Activated CD4-positive, alpha-beta memory T cell treated with anti-CD3 and anti-CD28 coated beads for 36 hours (primary cell): ENCODE measurements at places on chromosomes 3 and 15.
A peak's percentile ranks its signal among the peaks of the same experiment; 100 is the strongest.

GRCh38 chr3:169623971-169624370, 39.5 kb downstream of the MECOM start:
- no peak for DNase-seq

DNA sequence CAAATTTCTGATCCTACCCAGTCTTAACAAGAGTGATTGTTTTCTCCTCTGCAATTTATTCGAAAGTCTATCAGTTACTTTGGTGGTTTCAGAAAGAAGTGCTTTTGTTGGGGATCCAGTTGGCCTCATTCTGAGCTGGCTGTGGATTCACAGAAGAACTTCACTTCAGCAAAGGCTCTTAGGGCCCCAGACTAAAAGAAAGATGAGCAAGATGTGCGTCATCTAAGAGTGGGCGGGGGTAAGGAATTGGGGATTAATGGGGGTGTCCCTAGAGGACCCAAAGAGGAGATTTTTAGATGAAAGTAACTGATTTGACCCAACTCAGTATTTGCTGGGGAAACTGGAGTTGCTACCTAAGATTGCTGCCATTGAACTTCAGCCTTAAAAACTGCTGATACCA, 63.9 kb upstream of the TSEN2 start:
- peak; percentile 63 for DNase-seq

- DNase-seq: no peak
Observed at GRCh38 chr3:150583028-150583427, 20.1 kb upstream of the SELENOT start.

DNA sequence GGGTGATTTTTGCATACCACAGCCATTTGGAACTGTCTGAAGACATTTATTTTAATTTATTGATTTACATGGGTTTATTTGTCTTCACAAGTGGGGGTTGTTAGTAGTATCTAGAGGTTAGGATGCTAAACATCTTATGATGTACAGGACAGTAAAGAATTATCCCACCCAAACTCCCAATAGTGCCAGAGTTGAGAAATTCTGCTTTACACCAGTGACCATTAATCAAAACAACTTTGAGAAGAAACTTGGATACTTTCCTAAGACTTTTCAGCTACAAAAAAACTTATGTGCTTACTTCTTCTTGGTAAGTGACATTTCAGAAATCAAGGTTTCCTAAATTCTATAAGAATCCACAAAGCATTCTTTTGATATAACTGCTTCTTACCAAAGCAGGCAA, 156.7 kb downstream of the SUCLG2 start:
- no peak for DNase-seq

DNA sequence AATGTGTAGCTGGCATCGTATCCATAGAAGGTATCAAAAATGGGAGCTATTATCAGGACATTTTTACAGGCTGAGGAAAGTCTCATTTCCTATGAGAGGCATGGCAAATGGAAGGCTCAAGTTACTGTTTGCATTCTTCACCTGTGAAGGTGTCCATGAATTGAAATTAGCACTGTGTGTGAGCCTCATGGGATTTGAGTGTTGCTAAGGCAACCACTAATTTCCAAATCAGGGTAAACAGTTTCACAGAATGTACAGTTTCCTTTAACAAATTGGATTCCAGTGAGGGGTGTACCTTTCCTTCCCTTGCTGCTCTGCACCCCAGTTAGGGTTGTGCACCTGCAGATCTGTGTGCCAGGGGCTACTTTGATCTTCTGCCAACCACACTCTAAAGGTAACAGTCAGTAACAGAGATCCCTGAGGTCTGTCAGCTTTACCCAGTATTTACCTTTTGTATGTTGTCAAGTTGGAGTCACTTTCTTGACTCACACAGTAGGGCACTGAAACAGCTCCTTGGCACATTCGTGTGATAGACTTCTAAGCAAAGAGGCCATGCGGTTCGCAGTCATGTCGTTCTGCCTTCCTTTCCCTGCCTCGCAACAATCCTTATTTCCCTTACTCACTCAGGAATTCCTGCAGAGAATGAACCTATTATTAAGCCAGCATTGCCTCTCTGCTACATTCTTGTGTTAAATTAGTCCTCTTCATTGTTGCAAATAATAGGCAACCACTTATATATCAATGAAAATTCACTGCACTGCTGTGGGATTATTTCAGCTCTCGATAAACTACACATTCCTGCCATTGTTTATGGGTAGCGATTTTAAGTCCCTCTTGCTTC, 129.8 kb upstream of the GBE1 start:
- DNase-seq: no peak

DNA sequence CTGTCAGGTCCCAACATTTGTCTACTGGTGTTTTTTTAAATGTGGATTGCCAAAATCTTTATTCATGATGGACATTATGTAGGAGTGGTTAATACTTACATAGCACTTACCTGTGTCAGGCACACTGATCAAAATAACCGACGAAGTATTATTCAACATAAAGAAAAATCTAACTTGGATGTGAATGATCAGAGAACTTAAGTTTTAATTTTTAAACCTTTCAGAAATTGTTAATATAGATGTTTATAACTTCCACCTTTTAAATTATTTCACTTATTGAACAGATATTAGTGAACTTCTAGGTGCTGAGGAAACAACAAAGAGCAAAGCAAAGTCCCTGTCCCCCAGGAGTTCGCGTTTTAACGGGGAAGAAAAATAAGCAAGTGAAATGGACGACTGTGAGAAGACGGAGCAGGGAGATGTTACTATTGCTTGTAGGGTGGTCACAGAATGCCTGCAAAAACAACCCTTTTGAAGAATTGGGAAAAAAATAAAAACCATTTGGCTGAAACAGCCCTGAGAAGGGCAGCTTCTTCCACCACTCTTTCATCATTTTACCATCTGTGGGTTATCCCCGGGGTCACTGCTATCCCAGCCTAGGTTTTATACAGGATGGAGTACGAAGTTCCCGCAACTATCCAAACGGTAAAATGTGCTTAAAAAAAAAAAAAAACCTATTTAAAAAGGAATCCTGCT, 915 bp upstream of the APH1B start:
- DNase-seq: no peak

DNA sequence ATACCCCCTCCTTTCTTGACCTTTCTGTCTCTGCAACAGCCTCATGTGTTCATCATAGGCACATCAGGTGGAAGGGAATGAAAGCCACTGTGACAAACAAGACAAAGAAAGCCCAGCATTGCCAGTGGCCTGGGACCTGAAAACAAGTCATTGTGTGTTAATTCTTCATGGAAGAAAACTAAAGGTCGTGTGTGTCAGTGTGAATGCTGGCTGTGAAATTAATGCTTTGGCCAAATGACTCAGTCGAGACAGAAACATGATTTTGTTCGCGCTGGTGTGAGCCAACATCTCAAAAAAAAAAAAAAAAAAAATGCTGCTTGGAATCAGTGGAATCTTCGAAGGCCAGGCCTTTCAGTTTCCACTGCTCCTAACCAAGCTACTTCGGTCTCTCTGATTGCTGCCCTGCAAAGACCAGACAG, 386.5 kb upstream of the PROK2 start:
- DNase-seq: no peak

DNA sequence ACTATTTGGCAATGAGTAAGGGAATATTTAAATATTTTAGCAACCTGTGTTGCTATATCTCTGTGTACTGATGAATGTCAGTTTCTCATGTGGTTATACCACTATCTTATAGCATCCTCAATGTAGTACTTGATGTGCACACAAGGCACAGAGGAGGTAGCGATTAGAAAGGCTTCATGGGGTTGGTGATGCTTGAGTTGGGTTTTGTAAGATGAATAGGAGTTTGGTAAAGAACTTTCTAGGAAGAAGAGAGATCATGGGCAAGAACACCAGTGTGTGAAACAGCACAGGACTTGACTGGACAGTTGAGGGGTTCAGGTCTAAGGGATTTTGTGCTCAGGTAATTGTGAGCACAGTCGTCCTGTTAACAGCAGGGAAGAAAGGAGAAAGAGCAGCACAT, 38.1 kb downstream of the LPP start:
- no peak for DNase-seq

GRCh38 chr3:171841620-171842000, 1.5 kb upstream of the TMEM212 start:
- no peak for DNase-seq

- no peak for DNase-seq
Observed at GRCh38 chr3:83457551-83457950, 1501.2 kb upstream of the CADM2 start.

DNA sequence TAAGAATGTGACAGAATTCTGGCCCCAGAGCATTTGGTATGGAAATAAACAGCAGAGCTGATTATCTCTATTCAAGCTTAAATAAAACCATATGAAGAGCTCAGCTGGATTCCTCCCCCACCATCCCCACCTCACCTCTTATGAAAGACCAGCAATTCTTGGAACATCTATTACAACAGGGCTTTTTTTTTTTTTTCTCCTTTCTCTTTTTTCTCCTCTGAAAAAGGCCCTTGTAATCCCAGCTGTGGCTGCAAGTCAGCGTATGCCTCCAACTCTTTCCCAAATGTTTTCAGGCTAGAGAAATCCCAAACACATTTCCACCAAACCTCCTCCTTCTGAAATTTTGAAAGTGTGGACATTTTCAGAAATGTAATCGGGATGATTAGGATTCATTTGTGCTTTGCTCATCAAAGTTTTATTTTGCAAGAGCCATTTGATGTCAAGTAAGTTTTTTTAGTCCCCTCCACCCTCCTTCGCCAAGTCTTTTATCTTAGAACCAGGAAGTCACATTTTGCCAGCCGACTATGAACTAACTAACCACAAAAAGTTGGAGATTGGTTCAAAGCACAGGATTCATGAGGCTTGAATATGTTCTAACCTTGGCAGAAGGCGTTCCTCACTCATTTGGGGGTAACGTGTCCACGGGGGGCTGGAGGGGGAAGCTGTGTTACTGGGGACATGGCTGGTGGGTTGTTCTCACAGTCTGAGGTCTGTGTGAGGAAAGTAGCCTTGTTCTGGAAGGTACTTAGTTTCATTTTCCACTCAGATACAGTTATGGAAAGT, 142.0 kb upstream of the PDZRN3 start:
- no peak for DNase-seq

DNA sequence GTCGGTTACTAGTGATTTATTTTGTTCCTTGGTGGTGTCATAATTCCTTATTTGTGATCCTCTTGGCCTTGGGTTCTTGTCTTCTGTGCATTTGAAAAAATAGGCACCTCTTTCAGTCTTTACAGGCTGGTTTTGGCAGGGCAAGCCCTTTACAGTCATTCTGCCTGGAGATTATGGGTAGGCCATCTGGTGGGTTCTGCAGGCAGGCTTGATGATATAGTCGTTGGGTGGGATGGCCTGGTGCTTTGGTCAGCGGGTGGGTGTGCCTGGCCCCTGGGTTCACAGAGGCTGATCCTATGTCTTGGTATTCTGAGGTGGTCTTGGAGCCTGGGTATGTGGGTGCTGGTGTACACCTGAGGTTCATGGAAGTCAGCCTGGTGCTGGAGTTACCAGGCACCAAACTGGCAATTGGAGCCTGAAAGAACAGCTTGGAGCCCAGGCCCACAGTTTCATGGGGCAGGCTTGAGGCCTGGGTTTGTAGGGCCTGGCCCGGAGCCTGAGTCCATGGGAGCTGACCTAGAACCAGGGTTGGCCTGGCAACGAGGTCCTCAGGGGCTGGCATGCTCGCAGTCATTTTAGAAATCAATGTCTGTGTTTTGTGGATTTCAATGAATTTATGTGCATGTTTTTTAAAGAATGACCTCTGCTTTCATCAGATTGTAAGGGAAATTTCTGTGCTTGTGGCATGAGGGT, 63.3 kb downstream of the DOCK3 start:
- DNase-seq: no peak

DNA sequence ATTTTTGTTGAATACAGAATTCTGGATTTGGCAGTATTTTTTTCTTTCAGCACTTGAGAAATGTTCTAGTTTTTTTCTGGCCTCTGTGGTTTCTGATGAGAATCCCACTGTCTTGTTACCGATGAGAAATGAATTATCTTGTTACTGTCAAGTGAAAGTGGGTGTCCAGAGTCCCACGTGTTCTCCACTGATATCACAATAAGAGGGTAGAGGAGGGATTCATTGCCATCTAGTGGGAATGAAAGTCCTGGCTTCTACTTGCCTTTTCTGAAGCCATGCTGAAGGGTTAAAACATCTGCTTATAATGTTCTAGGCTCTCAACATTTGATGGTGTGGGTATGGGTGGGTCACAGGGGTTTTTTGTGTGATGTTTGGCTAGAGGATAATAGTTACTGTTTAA, 66.1 kb downstream of the SEC22A start:
- DNase-seq: no peak

DNA sequence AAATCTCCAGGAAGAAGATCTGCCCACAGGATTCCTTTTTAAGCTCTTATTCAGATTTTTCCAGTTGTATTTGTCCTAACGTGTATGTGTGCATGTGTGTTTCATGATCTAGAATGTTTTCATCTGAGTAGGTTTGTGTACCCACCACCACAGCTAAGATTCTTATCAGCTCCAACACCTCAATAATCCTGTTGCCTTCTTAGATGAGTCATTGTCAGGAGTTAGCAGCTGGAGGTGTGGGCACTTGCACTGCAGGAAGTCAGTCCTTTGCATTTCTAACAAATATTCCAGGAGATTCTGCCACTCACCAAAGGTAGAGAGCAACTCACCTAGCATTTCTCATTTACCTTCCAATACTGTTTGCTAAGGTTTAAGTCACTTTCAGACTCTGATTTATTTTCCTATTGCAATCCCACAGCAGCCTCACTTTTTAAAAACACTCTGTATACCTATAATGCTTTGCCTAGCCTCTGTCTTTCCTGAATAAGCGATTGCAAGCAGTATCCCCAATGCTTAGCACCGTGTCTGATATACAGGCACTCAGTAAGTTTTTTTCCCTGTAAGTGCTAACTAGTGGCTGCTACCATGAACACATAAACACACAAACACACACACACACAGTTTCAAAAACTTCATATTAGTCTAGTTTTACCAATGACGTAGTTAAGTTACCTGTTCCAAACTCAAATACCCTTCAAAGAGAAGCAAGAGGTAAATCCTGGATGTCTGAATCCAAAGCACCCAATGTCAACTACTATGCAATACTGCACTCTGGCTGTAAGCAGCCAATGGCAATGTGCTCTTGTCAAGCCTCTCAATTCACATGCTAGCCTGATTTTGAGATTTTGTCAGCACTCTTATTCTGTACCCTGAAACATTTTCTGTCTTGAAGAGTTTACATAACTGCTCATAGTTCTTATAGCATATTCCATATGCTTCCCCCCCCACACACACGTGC, 713.5 kb upstream of the LMCD1 start:
- no peak for DNase-seq

DNA sequence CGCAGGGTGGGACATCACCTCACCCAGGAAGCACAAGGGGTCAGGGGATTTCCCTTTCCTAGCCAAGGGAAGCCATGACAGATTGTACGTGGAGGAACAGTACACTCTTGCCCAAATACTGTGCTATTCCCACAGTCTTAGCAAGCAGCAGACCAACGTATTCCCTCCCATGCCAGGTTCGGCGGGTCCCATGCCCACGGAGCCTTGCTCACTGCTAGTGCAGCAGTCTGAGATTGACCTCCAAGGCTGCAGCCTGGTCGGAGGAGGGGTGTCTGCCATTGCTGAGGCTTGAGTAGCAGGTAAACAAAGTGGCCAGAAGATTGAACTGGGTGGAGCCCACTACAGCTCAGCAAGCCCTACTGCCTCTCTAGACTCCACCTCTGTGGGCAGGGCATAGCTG, 39.0 kb downstream of the ALDH1A2 start:
- no peak for DNase-seq

GRCh38 chr3:124298951-124299350, 307.0 kb upstream of the ROPN1 start:
- DNase-seq: no peak

- no peak for DNase-seq
Observed at GRCh38 chr3:179991883-179992282, 44.9 kb downstream of the PEX5L start.
